ENCODE measurements at places on chromosomes 6 and 20.

GRCh38 chr20:58308290-58308679 lies 1.2 kb upstream of the RAB22A start:
- DNase-seq = no peak

DNA sequence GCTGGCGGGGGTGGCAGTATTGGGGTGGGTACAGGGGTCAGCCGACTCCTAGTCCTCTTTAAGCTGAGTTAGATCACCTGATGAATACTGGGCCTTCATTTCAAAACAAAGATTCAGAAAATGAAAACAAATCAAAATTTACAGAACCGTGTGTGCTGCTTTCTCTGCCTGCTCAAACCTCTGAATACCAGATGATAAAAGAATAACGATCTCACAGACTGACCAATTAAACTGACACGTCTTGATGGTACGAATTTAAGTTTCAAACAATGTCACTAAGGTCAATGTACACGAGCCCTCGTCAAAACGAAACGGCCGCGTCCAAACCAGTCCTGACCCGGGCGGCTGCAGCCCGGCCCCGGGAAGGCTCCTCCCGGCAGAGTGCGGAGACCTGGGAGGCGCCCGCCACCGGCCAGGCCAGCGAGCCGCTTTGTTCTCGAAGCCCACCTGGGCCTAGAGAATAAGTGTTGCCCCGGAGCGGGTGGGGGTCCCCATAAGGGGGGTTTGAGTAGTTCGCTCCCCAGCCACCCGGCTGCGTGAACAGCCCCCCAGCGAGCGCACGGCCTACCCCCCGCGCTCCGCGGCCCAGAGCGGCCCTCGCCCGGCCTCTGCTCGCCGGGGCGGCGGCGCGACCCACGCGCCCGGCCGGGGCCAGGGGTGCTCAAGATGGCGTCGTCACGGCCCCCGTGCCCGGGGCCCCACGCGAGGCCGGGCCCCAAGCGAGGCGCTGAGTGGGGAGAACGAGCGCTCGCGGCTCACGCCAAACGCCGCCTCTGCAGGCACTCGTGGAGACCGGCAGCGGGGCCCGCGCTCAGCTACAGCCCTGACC lies 728 bp downstream of the PSMA7 start:
- no peak for DNase-seq

DNA sequence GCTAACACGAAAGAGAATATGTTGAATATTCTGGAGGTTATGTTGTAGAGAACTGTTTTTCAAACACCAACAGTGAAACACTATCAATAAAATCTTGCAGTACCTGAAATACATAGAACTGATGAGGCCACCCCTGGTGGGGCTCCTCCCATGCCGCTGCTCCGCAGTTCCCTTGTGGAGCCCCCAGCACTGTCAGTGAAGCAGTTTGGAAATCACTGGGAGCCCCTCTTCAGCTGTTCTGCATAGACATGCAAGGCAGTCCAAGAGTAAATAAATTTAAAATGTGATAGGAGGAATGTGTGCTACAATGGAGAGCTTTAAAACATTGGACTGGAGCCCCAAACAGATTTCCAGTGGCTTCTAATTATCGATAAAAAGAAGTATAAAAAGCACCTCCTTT lies 189.4 kb downstream of the FNDC1 start:
- no peak for DNase-seq

- no peak for DNase-seq
Measured at GRCh38 chr6:35487658-35488516, 9.0 kb downstream of the TEAD3 start.

DNA sequence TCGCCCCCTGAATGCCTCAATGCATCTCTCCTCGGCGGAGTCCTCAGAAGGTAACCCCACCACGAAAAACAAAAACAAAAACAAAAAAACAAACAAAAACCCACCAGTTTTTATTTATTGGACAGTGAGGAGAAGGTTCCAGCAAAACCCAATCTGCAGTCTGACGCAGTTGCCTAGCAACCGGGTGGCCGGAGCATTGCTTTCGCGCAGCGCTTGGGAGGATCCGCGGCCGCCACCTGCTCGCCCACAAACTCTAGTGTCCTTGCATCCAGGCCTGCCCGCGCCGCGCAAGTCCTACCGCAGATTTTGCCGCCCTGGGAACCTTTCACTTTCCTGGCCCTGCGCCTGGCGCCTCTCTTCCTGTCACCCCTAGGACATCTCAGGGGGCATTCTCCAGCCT lies 17.6 kb downstream of the TFAP2B start:
- no peak for DNase-seq

- DNase-seq = no peak
Measured at GRCh38 chr20:15195378-15195777, 858.0 kb upstream of the FLRT3 start.

DNA sequence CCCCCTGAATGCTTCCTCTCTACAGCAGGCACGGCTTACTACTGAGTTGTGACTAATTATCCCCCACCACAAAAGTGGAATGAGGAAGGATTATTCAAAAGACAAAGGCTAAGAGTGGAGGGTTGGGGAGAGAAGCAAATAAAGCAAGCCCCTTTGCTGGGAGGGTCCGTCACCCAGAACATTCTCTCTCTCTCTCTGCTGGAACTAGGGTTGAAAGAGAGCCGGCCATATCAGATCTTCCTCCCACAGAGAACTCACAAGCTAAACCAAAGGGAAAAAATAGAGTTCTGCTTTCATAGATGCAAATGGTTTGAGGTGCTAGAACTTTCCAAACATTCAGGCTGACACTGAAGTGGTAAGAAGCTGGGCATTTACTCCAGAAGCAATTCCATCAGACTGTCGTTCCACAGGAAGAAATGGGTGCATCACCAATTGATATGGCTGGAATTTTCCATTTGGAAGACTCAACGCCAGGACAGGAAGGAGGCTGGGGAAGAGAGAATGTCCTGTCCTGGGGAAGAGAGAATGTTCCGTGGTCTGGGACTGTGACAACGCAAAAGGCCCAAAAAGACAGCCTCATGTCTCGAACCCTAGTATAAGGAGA lies 7.9 kb downstream of the ZMYND8 start:
- no peak for DNase-seq

DNA sequence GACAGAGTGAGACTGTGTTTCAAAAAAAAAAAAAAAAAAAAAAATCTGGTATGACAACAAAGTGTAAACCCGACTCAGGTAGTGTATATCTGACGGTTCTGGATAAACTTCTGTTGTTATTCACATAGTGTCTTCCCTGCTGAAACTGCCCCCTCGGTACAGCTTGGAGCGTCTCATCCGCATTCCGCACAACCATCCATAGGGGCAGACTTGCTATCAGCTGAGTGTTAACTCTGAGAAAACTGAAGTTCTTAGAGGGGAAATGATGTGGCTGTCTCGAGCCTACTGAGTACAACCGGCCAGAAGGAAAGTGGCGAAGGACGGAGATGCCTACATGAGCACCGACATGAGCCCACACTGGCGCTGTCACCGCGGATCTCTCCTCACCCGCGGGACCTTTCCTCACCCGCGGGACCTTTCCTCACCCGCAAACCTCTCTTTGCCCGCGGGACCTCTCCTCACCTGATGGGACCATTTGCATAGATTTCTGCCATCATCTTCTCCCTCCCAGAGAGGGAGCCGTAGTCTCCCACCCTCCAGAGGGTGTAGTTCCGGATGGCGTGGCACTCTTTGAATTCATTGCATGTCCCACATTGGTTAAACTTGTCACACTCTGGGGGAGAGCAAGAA lies 9.8 kb downstream of the CTSZ start:
- DNase-seq = no peak

DNA sequence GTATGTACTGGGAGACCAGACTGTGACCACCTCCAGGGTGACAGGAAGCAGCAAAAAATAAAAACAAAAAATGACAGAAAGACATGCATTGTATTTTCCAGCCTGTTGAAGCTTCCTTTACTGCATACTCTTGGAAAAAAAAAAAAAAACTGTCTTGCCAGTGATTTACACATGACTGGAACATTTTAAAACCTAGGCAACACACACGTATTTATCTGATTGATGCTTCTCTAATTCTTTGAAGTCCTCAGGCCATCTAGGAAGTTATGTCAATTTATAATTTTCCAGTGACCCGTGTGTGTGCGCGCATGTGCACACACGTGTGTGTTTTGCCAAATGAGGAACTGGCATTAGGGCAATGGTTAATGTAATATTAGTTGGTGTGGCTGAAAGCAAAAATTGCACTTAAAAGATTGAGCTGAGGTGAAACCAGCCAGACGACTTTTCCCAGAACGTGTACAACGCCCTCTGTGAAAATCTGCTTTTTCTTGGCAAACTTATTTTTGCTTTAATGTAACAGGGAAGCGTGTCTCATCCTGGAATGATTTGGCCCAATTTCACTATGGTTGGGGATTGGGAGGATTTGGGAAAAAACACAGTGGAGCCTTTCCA lies 315.2 kb downstream of the TFAP2A start:
- DNase-seq = no peak

DNA sequence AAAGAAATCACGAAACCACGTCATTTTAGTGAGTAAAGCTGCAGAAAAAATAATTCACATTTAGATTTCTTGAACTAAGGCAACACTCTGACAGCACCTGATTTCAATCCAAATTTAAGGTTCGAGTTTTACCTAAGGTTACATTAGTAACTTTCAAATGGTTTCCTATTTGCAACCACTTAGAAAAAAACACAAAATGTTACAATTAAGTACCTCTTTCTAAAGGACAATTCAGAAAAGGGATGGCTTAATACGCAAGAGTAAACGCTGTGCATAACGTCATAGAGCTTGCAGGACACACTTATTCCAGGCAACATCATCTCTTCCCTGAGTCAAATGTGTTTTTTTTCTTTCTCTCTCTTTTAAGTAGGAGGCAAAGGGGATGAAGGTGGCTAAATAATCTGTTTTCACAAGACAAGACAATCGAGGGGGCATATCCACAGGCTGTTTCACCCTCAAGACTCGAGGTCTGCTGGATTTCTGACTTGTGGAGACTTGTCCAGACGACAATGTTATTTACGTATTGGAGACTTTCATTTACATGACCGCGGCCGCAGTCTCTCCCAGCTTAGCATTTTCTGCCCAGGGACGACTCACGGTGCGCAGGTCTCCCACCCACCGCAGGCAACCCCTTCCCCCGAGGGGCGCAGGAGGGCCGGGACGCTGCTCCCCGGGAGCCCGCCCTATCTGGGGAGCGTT lies 86.0 kb downstream of the SESN1 start:
- DNase-seq = no peak

DNA sequence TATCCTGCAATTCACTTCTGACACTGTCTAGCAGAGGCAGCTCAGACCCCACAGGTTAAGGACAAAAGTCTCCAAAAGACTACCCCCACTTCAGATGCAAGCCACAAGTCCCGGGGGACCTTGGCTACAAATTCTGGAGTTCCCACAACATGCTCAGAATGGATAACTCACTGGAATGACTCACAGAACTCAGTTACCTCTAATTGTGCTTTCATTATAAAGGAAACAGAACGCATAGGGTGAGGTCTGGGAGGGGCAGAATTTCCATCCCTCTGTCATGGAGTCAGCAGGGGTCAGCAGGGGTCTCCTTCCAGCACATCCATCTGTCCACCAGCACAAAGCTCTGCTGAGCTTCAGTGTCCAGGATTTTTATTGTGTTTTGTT lies 184.2 kb downstream of the CDH4 start:
- no peak for DNase-seq

GRCh38 chr6:150145830-150146229 lies 3.0 kb downstream of the PPP1R14C start:
- no peak for DNase-seq

- DNase-seq = no peak
Measured at GRCh38 chr6:134447883-134448387, 130.0 kb upstream of the SGK1 start.

DNA sequence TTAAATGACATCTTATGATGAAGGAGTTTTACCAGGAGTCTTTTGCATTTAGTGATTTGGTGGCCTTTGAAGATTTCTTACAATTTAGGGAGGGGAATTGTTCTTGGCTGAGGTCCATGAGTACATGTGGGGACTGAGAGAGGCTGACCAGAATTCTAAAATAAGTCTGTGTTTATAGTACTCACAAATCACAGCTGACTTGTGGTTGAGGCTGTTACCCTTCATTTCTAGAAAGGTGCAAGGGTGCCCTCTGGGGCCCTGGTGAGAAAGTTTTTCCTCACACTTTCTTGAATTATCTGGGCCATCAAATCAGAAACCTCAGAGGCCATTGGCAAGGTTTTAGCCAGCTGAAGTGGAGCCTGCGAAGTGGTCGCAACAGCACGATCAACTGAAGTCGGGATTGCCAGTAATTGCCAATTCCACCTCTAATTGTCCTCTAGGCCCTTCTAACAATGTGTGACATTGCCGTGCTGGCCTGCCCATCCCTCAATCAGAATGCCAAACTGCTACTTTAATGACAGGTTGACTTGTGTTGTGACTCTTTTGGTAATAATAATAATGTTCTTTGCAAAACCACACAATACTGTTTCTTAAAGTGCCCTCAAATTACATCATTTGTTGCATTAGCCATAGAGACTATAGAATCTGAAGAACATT lies 221.6 kb downstream of the OGFRL1 start:
- peak; percentile 43 for DNase-seq

DNA sequence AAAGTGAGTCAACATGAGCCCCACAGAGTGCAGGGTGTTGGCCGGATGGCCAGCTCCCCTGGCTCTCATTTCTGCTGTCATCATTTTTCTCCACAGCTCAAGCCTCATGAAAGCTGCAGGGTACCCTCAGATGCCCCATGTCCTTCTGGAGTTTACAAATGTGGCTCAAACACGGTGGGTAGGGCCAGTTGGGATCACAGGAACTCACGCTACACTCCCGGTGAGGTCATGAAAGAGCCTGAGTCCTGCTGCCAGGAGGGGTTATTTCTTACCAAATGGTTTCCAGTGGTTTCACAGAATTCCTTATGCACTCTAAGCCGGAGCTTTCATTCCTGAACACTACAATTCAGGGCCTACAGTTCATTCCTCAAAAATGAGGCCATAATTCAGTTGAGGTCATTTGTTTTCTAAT lies 78.7 kb downstream of the TMEM170B start:
- DNase-seq = no peak

- no peak for DNase-seq
Measured at GRCh38 chr6:83369692-83370091, 61.2 kb downstream of the ME1 start.

GRCh38 chr6:88705601-88706000 lies 257.8 kb downstream of the RNGTT start:
- no peak for DNase-seq

GRCh38 chr6:47242483-47243386 lies 67.0 kb downstream of the TNFRSF21 start:
- DNase-seq = peak; percentile 87

DNA sequence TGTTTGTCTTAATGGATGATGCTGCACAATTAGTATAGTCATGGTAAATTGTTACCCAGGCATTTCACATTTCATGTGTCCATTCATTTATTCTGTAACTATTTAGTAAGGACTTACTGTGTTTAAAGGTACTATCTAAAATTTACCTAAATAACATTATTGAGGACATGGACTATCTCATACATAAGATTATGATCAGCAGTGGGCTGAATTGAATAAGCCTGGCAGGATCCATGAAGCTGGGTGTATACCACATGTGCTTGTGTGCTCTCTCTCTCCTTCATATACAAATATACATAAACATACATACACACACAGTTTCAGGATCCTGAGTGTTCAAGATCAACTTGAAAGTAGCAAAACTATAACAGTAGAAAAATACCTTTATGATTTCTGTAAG lies 595.4 kb downstream of the EPM2A start:
- DNase-seq = no peak

GRCh38 chr6:7727946-7728854 lies 2.3 kb downstream of the BMP6 start:
- peak; percentile 37 for DNase-seq

Measured in right cardiac atrium (tissue), 5 donors.